ENCODE measurements at places on chromosomes 7 and 10.
A peak's percentile ranks its signal among the peaks of the same experiment; 100 is the strongest.

GRCh38 chr7:38851321-38851720 is 57.7 kb downstream of the VPS41 start:
- DNase-seq = no peak

DNA sequence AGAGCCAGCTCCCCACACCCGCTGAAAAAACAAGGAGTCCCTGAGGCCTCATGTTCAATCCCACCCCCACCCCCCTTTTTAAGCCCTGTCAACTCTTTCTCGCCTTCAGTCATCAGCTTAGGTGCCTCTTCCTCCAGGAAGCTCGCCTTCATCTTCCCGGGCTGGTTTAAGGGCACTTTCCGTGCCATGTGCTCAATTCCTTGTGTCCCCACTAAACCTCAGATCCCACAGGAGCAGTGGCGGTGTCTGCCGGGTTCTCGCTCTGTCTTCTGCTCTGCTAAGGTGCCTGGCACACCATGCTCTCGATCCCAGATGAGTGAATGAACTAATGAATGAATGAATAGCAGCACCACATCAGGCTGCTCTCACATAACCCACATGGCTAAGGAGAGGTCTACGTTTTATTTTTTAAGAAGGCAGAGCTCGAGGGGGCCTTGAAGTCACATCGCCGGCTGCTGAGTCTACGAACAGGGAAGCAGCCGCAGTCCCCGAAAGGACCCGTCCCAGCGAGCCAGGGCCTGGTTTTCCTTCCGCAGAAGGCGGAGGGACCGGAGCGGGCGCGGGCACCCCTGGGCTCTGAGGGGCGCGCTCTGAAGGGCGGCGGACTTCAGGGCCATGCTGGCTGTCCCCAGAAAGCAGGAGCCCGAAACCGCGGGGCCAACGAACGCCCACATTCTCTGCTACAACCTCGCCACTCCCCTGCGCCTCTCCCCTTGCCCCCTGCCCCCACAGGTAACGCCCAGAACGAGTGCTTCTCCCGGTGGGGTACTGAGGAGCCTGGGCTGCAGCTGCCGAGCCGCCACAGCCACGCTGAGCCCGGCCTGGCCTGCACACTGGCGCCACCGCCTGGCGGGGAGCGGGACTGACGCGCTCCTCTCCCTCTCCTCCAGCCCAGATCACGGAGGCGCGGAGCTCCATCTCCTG is 73.4 kb upstream of the KCNMA1 start:
- peak; percentile 55 for DNase-seq

- DNase-seq = no peak
Observed at GRCh38 chr7:105346593-105347322, 42.0 kb downstream of the SRPK2 start.

DNA sequence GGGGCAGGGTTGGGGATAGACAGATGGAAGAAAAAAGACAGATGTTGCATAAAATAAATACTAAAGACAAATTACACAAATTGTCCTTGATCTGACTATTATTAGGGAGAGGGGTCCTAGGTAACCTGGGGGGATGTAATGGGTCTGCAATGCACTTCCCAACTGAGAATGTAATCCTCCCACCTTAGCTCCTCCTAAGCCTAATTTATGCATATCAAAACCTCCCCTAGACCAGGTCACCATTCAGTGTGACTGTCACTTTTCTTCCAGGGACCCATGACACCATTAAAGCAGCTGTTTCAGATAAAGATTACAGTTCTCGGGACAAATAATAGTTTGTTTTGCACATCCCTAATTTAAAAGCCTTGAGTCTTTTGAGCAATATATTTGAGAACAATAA is 133.9 kb upstream of the FEZF1 start:
- no peak for DNase-seq

- DNase-seq = no peak
Observed at GRCh38 chr10:58887474-58887873, 289.0 kb upstream of the PHYHIPL start.

GRCh38 chr10:60466267-60467201 is 76.9 kb upstream of the ANK3 start:
- no peak for DNase-seq

GRCh38 chr7:132697003-132697402 is 120.7 kb upstream of the PLXNA4 start:
- no peak for DNase-seq

- no peak for DNase-seq
Observed at GRCh38 chr10:51188008-51188407, 113.7 kb downstream of the PRKG1 start.

GRCh38 chr7:1926908-1927306 is 256.8 kb downstream of the ELFN1 start:
- no peak for DNase-seq

DNA sequence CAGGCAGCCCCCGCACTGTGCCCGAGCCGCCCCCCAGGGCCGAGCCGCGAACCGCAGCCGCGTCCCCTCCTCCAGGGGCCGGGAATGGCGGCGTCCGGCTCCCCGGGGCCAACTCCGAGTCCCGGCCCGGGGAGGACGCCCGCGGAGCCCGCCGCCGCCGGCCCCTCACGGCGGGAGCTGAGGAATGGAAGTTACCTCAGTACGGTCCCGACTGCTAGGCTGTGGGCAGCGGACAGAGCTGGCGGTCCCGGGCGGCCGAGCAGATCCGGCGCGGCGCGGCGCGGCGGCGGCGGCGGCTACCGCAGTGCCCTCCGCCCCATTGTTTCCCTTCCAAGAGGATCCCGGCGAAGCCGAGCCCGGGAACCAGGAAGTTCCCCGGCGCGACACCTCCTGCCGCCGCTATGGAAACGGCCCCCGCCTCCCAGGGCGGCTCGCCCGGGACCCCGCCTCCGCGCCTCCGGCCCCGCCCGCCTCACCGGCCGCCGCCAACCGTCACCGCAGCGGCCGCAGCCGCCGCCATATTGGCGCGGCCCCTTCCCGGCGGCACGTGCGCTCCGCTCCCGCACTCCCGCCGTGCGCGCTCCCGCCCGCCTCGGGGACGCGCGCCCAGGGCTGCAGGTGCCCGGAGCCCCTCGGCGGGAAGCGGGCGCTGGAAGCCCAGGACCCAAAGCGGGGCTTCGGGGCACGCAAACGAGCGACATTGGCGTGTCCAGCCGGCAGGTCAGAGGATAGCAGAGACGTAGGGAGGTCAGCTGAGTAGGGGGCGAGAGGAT is at the start of gene USP6NL:
Gene USP6NL, minus strand, starts transcription at position 403 of the 773 bp plus-strand sequence. CDS start 14,016 bp downstream, outside the sequence.
- peak; percentile 30 for DNase-seq

DNA sequence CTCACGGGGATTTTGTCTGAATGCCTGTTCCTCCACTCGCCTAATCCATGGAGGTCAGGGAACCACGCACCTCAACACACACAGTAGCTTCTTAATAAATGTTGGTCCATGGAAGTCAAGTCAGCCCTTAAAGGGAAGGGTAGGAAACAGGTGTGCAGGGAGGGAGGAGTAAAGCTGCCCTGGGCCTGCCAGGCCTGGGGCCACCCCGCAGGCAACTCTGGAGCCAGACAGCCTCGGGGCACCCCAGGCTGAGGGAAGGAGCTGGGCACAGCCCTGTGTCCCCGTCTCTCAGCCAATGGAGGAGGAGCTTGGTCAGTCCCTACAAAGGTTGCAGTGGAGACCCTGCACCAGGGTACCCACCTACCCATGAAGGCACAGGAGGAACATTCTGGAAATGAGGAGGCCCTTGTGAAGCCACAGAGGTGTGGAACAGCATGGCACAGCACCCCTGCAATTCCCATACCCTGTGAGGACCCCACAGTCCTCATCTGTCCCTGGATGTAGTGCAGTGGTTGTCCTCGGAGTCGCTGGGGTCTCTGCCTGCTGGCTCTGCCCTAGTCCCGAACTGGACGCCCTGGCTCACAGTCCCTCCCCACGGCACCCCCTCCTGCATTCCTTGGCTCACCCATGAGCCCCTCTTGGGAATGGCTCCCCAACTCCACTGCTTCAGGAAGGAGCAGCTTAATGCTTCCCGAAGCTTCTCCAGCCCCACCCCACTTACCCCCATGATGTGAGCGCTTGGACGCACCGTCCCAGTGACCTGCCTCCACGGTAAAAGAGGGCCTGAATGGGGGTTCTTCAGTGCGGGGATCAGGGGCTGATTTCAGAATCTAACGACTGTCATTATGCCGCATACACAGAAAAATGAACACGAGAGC is 79.2 kb upstream of the INSIG1 start:
- no peak for DNase-seq

DNA sequence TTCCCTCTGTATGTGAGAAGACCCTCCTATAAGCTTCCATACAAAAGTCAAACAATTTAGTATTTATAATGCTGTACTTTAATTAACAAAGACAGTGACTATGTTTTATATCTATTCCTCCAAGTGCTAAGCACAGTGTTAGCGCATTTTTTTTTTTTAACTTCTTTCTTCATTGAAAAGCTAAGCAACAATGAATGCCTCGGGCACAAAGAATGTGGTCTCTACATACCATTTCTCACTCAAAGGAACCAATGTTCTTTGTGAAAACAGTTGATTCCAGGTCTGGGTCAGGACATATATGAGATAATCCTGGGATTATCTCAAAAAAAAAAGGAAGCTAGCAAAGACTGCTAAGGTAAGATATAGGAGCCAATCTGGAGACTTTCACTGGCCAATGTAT is 26.2 kb upstream of the REEP3 start:
- no peak for DNase-seq

DNA sequence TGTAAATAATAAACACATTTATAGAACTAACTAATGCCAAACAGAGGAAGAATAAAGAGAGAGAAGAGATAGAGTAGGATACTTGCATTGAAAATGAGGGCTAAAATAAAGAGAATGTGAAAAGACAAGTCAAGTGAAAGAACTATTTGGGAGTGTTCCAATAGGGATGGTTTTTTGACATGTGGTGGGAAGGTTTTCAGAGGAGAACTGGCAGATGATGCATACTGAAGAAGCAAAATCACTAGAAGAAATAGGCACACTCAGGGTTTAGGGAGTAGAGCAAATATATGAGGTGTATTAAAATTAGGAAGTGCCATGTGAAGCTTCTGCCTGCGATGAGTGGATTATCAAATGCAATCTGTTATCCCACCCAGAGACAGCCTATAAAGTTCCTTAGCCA is 744.8 kb downstream of the REEP3 start:
- no peak for DNase-seq

GRCh38 chr10:103276896-103277712 is at the start of gene INA:
INA (plus strand) TSS chr10:103277138; CDS start chr10:103277212, 74 bp downstream.
- no peak for DNase-seq

DNA sequence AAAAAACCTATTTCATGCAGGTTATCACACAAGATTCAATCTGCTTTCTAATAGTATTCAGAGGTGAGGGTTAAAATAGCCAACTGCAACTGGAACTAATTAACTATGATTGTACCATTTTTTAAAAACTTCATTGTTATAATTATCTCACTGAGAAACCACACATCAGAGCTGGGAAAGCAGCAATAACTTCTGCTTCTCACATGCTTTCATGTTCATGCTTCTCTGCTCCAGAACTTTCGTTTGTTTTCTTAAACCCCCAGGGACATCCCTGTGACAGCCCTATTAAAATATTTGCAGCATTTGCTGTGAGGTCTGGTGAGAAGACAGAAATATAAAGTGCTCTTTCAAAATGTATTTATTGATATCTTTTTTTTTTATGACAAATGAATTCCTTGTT is 389.0 kb upstream of the SORCS1 start:
- no peak for DNase-seq

DNA sequence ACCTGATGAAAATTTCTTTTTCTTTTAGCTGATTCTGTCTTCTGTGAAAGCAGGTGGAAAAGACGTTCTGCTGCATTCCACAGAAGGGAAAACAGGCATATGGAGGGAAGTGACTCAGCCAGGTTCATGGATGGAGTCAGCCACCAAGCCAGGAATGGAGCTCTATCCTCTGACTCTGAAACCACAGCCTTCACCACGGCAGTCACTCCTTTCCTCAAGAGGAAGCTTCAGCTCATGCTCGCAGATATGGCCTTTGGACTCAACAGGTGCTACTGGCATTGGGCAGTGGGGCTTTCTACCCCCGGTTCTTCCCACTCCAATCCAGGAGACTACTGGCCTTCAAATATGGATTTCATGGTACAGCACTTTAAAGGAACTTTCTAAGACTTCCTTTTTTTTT is 11.5 kb upstream of the PLAU start:
- DNase-seq = no peak

DNA sequence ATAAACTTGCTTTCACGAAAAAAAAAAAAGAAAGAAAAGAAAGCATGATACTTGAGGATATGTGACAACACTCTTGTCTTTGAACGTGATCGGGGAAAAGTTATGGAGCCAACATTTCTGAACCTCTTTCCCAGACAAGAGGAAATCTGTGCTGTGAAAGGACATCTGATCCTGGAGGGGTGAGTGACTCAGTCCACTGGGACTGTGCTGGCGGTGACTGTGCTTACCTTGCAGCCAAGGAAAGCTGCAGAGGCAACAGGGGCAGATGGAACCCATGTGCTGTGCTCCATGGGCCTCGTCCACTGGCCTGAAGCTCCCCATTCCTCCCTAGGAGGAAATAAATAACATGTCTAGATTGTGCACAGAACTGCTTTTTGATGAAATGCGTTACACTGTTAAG is 116.5 kb upstream of the RAB11FIP2 start:
- no peak for DNase-seq

- DNase-seq = no peak
Observed at GRCh38 chr7:33550979-33551378, 354.4 kb upstream of the BMPER start.

DNA sequence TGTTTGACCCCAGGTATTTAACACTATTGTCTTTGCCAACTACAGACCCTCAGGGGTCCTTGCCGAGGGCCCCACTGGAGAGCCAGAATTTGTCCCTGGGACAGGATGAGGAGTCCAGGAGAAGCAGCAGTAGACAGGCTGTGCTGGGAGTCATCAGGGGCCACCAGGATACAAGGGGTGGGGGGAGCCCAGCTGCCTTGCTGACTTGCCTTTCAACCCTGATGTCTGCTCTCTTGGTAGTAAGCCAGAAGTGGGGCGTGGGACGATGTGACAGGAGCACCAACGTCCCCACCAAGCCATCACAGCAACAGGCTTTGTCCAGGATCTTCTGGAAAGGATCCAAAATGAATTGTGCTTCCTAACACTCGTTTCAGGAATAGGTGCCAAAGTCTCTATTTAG is 62.4 kb upstream of the CDCA7L start:
- no peak for DNase-seq

- no peak for DNase-seq
Observed at GRCh38 chr7:131552053-131552452, 4.4 kb downstream of the PODXL start.

DNA sequence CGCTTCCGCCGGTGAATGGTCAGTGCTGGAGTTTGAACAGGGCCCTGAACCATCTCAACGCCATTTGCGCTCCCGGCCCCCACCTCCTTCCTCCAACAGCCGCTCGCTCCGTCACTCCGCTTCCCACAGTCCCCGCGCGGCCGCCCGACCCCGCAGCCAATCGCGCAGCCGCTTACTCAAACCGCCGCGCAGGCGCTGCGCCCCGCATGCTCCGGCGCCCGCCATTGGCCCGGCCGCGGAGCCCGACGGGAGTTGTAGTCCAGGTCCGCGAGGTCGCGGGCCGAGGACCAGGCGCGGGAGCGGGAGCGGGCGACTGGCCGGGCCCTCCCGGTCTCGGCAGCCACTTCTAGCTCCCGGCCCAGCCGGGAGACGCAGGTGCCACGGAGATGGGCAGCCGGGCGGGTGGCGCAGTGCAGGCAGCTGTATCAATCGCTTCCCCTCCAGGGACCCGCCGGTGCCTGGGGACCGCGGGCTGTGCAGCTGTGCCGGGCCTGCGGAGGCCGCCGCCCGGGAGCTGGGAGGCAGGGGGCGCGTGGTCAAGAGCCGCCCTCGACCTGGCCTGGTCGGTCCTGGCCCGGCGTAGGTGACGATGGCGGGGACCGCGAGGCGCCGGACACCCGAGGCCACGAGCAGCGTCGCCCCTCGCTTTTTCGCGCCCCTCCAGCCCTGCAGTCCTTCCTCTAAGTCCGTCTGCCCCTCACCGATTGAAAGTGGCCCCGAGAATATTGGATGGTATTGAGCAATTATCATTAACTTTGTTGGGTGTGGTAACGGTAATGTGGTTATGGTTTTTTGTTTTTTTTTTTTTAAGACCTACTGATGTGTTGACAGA is at the start of gene WAPL:
Gene WAPL, minus strand, starts transcription at position 115 of the 832 bp plus-strand sequence. CDS start 3,723 bp downstream, outside the sequence.
- peak; percentile 89 for DNase-seq

Measured in activated CD4-positive, alpha-beta T cell treated with anti-CD3 and anti-CD28 coated beads, Interleukin-2, amount 50 U/mL, for 24 hours (primary cell).